CD8-positive, alpha-beta memory T cell (primary cell): ENCODE measurements at places on chromosomes 16 and 17.
A peak's percentile ranks its signal among the peaks of the same experiment; 100 is the strongest.

DNA sequence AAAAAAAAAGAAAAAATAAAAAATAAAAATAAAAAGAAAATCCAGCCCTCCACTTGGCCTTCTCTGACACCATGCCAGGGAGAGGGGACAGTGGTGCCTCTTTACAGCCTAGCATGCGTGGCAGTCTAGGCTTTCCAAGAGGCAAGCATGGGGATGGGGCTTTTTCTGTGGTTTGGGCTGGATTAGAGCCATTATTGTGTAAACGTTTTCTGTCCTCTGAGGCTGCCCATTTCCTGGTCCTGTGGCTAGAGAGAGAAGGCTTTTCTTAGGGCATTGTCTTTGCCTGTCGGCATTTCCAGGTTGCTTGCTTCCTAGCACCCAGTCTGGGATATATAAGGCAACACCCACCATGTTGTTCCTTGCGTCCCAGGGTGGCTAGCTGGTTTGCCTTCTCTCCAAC is 2.7 kb upstream of the DHRS7B start:
- DNase-seq = no peak

DNA sequence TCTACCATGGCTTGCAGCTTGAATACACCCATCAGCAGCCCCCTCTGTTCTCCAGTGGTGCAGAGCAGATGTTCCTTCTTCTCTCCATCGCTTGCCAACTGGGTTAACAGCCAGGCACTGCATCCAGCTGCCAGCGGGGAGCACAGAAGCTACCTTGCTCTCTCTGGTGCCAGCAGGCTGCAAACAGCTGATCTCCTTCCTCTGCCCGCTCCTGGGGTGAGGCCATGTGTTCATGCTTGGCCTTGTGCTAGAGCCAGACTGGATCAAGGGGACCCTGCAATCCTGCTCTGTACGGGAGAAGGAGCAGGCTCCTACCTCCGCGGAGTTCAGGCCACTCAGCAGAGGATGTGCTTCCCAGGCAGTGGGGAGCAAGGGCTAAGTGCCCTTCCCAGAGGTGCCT is 24.1 kb upstream of the ENGASE start:
- no peak for DNase-seq

DNA sequence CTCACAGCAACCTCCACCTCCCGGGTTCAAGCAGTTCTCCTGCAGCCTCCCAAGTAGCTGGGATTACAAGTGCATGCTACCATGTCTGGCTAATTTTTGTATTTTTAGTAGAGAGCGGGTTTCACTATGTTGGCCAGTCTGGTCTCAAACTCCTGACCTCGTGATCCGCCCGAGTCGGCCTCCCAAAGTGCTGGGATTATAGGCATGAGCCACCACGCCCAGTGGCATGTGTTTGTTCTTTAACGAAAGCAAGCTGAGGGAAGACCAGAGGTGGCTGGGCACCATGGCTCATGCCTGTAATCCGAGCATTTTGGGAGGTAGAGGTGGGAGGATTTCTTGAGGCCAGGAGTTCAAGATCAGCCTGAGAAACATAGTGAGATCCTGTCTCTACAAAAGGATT is 18.1 kb downstream of the TNFRSF13B start:
- DNase-seq = no peak

- DNase-seq = no peak
Observed at GRCh38 chr17:32813021-32813420, 63.9 kb downstream of the MYO1D start.

DNA sequence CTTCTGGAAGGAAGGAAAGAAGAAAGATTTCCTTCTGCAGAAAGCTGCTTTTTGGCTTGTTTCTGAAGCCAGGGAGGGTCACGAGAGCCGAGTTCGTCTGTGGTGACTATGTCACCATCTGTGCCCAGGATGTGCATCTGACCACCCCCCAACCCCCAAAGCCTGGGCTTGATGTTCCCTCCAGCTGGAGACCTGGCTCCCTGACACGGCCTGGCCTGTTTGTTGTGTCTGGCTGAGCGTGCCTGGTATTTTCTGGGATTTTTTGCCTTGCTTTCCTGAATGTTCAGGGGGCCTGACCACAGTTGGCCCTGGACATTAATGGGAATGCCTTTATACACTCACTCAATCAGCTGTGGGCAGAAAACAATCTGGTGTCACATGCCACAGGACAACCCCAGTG is 38.9 kb downstream of the LGALS9 start:
- no peak for DNase-seq

DNA sequence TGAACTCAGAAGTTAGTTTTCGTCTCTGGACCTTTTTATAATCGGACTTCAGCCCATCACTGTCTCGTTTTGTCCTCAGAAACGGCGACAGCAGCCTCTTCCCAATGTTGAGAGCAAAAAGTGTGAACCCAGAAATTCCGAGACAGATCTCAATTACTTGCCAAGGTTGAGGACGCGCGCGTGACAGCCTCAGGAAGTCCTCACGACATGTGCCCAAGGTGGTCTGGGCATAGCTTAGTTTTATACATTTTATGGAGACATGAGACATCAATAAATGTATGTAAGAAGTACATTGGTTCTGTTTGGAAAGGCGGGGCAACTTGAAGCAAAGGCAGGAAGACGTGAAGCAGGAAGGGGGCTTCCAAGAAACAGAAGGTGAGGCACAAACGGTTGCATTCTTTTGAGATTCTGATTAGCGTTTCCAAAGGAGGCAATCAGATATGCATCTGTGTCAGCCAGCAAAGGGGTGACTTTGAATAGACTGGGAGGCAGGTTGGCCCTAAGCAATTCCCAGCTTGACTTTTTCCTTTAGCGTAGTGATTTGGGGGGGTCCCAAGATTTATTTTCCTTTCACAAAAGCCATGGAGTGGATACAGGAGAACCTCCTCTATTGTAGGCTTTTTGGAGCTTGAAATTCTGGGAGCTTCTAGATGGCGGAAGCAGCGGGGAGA is 583 bp upstream of the ZNF747 start:
- no peak for DNase-seq

- no peak for DNase-seq
Observed at GRCh38 chr17:76932402-76933333, 64.5 kb downstream of the MGAT5B start.

DNA sequence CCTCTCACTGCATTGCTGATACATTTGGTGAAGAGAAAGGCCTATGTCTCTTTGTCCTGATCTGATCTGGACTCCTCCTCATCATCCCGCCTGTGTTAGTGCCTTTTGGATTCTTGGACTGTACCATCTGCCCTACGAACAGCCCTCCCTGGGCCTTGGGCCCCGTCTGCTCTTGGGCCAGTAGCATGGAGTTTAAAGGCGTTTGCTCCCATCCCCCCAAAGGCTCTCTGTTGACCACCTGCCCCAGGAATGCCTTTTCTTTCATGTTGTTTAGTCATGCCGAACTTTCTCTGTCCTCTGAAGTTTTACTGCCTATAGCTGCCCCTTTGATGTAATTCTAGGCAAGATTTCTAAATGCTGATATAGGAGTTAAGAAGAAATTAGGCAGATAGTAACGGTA is 30.9 kb upstream of the MEAK7 start:
- no peak for DNase-seq

- DNase-seq = no peak
Observed at GRCh38 chr16:68445458-68445857, 2.9 kb downstream of the SMPD3 start.

DNA sequence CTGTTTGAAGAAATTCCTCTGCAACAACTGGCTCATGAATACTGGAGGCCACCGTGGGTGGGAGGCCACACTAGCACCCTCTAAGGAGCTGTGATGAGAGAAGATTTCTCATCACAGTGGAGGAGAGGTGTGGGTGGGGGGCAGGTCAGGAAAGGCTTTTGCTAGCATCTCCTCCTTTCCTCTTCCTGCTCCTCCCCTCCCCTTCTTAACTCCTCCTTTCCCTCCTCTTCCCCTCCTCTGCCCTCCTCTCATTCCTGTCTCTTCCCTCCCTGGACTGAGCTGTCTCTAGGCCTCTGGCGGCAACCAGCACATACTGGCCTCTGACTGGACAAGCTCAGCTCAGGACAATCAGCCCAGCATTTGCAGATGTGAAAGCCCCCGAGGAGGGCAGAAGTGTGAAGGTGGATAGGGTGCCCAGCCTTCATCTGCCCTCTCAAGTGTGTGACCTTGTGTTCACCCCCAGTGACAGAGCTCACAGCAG is 19.0 kb upstream of the LHX1 start:
- DNase-seq = peak; percentile 3
